ENCODE measurements at places on chromosomes 2 and 18.

- no peak for DNase-seq
Measured at GRCh38 chr18:42112657-42113420, 157.8 kb downstream of the PIK3C3 start.

DNA sequence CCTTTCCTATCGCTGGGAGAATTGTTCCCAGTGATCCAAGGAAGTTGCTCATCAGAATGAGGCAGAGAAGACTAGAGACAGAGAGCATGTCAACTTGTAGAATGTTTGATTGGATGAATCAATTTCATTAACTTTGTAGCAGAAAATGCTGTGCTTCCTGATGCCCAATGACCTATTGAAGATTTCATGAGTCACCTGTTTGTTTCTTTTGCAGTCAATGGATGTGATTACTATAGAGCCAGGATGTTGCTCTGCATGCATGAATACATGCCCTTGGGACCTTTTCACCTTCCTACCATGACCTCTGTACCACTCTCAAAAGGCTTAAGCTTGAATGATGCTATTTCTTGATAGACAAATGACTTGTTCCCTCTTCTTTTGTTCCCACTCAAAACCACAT is 23.3 kb downstream of the SCG2 start:
- no peak for DNase-seq

DNA sequence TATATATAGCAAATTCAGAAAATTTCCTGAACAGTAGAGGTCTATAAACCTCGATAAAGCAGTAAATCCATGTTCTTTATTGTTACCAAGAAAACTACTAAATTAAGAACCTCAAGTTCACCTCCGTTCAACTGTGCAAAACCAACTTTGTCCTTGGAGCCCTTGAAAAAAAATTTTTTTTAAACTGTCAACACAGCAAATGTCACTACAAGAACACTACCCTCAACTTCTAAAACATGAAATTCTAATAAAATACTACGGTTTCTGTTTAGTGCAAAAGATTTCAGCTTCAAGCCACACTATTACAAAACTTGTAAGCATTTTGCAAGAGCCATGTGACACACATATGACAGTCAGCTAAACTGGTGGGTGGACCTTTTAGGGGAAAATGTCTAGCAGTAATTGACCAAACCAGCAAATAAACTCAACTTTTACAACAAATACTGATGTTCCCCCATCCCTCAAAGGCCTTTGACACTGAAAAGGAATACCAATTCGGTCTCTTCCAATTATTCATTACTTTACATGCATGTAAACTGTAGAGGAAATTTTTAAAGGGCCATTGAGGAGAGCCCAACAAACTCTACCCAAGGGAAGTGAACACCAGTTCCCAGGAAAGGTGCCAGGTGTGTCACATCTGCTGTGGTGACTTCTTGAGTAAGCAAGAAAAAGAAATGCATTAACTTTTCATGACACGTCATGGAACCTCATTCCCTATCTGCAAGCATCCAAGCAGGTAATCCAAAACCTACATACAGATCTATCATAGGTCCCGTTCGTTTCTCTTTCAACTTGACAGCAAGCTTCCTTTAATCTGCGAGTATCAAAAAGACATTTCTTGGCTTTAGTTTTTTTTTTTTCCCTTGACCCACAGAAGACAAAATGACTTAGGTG is 1.4 kb downstream of the RAB1A start:
- DNase-seq = no peak

DNA sequence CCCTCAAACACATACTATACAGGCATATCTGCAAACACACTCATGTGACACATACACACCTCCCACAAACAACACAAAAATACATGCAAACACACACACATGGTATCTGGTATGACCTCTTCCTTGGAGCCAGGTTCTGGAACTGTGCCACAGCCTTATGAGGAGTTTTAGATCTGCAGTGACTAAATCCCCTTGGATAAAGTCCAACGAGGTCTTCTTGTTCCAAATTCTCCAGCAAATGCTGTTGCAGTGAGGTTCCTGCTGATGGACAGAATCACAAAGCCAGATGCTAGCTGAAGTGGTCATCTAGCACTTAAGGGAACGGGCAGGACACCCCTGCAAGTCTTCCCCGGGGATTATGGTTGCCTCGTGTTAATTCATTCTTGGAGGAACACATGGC is 54.5 kb upstream of the DAPL1 start:
- DNase-seq = no peak

- no peak for DNase-seq
Measured at GRCh38 chr18:55503167-55503820, 84.7 kb downstream of the TCF4 start.

- no peak for DNase-seq
Measured at GRCh38 chr18:73987247-73987980, 160.2 kb downstream of the FBXO15 start.

GRCh38 chr2:56170504-56170903 is 13.3 kb upstream of the CCDC85A start:
- no peak for DNase-seq

DNA sequence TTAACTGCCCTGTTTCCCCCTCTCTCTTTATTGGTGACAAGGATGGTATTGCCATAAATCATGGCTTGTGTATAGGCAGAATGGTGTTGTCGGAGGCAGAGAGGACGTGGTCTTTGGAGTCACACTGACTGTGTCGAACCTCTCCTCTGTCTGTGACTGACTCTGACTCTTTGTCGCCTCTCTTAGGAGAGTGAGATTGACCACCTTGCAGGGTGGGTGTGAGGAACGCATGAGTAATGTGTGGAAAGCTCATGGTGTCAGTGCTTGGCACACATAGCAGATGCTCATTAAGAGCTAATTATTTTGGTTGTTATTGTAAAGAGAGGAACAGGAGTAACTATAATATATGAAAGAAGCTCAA is 145.6 kb downstream of the TTC27 start:
- no peak for DNase-seq

DNA sequence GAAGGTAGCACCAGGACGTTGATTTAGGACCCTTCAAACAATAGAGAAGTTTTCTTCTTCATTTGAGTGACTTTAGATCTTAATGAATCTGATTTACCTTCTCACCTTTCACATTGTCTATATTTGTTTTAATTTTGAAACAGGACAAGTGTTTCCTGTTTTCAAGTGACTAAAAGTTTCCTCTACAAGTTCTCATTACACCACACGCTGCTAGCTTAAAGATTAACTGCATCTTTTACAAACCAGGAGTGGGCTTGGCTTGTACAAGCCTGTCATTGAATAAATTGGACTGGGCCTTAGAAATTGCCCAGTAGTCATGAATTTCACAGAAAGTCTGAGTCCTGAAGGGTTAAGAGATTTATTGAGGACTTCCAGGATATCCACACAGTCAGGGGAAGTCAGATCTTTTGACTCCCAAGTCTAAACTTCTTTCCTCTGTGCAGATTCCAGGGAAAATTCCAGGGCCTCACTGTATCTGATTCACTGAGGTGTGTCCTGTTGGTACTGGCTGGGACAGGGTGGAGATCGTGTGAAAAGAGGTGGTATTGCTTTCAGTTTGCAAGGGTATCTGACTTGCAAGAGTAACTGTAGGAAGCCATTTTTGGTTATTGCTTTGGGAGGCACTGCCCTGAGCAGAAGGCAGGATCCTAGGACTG is 3.4 kb downstream of the SGPP2 start:
- DNase-seq = no peak

GRCh38 chr2:1224901-1225300 is 188.4 kb upstream of the TPO start:
- DNase-seq = no peak

GRCh38 chr2:47075361-47076125 is 79.6 kb downstream of the STPG4 start:
- DNase-seq = no peak

- DNase-seq = peak; percentile 61
Measured at GRCh38 chr2:113818382-113818951, 62.0 kb upstream of the SLC35F5 start.

GRCh38 chr18:79525556-79526467 is 130.1 kb downstream of the NFATC1 start:
- DNase-seq = peak; percentile 25

GRCh38 chr2:1975060-1975459 is 230.7 kb upstream of the PXDN start:
- no peak for DNase-seq

DNA sequence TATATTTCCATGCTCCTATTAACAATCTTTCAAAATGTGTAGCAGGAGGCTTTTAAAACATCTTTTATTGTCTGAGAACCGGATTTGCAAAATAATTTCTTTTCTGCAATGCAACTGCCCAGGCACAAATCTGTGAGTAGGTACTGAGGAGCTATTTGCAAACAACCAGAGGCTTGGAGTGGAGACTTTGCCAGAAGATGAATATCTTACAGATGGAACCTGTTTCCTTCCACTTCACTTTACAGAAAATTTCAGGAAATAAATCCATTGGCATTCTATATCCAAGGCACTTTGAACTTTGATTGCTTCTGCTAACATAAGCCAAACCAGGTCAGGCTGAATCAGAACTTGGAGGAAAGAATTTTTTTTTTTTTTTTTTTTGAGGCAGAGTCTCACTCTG is 237.4 kb upstream of the REV1 start:
- DNase-seq = no peak

DNA sequence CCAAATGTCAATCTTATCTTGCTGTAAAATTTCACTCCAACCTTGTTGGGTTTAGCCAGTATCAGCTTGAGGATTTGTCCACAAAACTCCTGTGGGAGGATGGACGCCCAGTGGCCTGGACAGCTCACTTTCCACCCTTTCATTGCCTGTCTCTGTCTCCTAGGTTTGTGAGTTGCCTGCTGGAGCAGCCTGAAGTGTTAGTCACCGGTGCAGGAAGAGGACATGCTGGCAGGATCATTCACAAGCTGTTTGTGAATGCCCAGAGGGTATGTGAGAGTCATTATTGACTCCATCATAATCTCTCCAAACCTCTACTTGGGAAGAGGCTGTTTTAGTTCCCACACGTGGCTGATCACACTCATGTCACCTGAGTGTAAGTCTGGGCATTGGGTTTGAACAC is 112.3 kb downstream of the RAB3GAP1 start:
- DNase-seq = no peak

GRCh38 chr2:96320728-96321622 is 4.1 kb upstream of the ITPRIPL1 start:
- peak; percentile 54 for DNase-seq

- DNase-seq = no peak
Measured at GRCh38 chr2:120422465-120423160, 76.7 kb downstream of the INHBB start.

GRCh38 chr2:214127571-214127970 is 283.3 kb upstream of the VWC2L start:
- no peak for DNase-seq

GRCh38 chr2:100334929-100335328 is 12.6 kb upstream of the LONRF2 start:
- DNase-seq = no peak

- no peak for DNase-seq
Measured at GRCh38 chr2:183037553-183038340, 510 bp downstream of the NCKAP1 start.

GRCh38 chr2:105102963-105103421 is 65.1 kb downstream of the MRPS9 start:
- peak; percentile 98 for DNase-seq

DNA sequence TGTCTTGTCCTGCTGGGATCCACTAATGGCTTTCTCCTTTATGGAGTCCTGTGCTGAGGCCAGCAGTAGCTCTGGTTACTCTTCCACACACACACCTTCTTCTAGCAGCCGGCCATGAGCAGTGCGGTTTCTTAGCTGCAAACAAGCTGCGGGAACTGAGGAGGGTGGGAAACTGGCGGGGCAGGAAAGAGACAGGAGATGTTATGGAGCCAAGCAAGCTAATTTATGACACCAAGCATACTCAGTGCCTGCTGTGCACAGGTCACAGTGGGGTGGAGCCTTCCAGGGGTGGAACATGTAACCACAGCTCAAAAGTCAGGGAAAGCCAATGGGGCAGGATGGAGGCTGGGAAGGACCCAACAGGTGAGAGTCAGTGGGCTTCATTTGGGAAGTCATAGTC is 180.8 kb downstream of the FAM210A start:
- DNase-seq = no peak

GRCh38 chr2:159804941-159805340 is 6.9 kb upstream of the CD302 start:
- no peak for DNase-seq

GRCh38 chr2:6352906-6353515 is 512.7 kb downstream of the CMPK2 start:
- peak; percentile 75 for DNase-seq

DNA sequence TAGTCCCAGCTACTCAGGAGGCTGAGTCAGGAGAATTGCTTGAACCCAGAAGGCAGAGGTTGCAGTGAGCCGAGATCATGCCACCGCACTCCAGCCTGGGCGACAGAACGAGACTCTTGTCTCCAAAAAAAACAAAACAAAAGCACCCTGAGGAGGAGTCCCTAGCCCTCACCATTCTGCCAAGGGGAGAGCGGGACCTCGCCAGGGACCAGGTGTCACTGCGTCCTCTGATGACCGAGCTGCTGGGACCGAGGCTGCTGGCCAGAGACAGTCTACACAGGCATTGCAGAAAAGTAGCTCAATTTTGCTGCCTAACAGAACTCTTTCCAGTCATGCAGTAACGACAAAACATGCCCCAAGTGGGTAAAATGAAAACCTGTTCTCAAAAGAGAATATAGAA is 18.4 kb downstream of the NCK2 start:
- DNase-seq = no peak

GRCh38 chr2:118732432-118732831 is 115.0 kb downstream of the EN1 start:
- DNase-seq = no peak

DNA sequence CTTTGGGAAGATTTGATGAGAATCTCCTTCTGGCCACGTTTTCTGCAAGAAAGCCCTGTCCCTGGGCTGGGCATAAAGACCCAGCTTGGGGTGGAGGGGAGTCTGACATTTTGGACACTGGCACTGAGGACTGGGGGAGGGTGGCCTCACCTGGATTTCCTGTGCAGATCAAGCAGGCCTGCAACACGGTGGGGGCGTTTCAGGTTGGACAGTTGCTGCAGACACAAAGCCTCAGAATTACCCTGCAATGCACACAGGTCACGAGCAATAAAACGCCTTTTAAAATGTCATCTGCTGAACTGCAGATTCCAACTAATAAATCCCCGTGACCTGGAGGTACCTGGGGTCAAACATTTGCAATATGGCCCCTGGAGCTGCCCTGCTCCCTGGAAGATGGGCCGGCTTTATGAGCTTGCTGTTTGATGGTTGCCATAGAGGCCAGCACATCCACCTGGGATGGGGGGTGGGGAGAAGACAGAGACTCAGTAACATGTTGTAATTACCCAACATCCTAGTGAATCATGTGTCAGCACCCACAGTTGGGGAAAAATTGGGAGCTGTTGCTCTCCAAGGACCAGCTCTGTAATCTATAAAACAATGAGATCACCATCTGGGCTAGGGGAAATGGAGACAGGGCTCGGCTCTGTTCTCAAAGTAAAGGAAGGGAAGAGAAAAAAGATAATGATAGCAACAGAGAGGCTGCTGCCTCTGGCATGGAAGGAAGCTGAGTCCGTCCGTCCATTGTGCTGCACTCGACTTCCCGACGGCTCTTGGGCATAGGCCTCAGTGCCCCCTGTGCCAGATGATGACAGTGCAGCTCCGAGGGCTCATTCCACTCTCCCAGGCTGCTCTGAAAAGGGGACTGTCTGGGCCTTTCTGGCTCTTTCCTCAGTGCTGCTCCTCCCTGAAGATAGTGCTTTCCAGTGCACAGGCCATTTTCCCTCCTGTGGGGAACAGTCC is 340.3 kb downstream of the CYRIA start:
- DNase-seq = no peak

All from H9 (cell line).